OCI-LY7 (cell line): ENCODE measurements at places on chromosomes 3 and 15. TPM values are rescaled to one million over a fixed set of nuclear protein-coding genes. Genes with fewer than 3 reads are reported as not detected.

Gene MYL3
- total RNA-seq: not detected in 2 replicates

DNA sequence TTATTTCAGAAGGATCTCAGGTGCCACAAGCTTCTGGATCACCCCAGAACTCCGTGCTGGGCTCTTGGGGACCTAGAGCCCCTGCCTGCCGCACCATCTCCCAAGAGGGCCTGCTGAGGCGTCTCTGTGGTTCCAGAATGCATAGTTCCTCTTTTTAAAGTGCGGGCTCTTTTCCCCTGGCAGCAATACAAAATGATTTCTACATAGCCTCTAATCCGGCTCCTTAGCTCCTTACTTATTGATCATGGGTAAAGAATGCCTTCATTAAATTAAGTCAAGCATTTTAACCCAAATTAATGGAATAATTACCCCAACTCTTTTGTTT, 121.9 kb downstream of the ATP10A start:
- DNase-seq: peak; percentile 24

DNA sequence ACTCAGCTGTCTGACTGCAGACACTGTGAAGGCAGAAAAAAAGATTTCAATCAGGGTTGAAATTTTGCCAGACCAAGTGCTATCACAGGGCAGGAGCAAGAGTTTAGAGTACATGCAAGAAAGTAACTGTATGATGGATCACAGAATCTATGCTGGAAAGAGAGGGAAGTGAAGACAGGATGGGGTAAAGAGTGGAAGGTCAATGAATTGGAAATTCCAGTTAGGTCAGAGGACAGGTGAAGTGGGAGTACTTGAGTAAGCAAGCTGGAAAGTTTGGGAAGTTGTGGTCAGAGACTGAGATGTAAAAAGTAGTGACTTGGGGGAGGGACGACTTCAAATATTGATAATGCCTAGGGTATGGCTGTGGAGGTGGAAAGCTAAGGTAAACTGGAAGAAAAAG, 7.2 kb downstream of the SPG11 start:
- no peak for DNase-seq

- DNase-seq: no peak
Observed at GRCh38 chr3:177367788-177368187, 170.5 kb upstream of the TBL1XR1 start.

DNA sequence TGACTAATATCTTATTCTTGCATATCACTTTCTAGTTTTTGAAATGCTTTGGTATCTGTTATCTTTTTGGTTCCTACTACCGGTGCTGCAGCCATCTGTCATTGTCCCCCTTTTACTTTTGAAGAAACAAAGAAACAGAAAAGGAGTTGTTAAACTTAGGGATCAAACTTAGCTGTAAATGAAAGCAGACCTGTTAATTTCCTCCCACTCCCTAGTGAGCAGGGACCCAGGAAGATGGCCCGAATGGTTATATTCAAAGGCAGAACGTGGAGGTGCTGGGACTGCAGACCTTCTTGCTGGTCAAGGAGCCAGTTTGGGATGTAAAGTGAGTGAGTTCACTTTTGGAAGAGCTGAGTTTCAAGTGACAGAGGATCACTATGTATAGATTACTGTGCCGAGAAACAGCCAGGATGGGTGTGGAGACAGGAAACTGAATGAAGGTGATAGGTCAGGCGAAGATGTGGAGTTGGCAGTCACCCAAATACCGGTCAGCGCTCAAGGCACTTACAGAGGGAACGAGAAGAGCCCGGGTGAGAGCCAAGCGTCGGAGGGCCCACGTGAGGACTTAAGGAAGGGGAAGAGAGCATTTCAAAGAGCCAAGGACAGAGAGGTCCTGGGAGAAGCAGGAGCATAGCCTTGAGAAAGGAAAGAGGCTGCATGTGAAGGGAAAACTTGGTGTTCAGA, 20.1 kb downstream of the KBTBD8 start:
- peak; percentile 58 for DNase-seq

- no peak for DNase-seq
Observed at GRCh38 chr3:176953106-176954060, 243.9 kb downstream of the TBL1XR1 start.

GRCh38 chr15:81504170-81504905, 130.3 kb upstream of the TMC3 start:
- DNase-seq: no peak
